8988T (cell line): ENCODE measurements at places on chromosomes 12 and 14.

DNA sequence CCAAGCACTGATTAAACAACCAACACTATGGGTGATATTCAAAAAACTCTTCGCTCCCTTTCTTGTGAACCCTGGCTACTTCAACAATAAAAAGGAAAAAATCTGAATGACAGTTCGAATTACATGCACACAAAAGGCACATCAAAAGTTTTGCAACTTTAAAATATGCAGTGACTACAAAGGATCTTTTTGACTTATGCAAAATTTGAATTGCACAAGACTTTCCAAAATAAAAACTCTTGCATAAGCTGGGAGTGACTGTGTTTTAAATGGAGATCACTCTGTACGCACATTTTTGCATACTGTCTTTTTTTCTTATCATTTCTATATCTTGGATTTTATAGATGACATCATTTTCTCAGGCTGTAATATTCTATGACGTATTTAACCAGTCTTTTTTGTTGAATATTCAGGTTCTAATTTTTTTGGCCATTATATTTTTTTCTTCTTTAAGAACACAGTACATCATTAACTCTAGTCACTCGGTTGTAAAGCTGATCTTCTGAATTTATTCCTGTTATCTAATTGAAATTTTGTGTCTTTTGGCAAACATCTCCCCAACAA lies 667.6 kb upstream of the TBX3 start:
- no peak for DNase-seq

GRCh38 chr12:98651328-98651727 lies 6.2 kb downstream of the APAF1 start:
- DNase-seq = no peak

DNA sequence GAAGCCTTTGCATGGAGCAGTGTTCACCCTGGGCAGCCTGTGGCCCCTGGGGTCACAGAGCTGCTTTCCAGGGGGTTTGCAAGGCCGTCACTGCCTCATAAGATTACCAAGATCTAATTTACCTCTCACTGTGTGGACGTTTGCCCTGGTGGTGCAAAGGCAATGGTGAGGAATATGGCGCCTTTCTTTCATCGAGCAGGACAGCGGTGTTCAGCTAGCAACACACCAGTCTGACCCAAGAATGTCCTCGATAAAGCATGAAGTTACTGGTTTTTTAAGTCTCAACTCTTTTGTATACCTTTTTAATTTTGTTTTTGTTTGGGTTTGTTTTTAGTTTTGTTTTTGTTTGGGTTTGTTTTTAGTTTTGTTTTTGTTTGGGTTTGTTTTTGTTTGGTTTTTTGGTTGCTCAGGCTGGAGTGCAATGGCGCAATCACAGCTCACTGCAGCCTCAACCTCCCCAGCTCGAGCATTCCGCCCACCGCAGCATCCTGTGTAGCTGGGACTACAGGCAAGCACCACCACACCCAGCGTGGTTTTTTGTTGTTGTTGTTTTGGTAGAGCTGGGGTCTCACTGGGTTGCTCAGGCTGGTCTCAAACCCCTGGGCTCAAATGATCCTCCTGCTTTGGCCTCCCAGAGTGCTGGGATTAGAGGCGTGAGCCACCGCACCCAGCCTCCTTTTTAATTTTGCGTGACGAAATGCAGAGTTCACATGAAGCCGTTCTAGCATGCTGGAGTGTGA lies 57.9 kb downstream of the PPP2R5C start:
- no peak for DNase-seq

- DNase-seq = no peak
Measured at GRCh38 chr14:23025151-23025814, 9.4 kb downstream of the PSMB5 start.

DNA sequence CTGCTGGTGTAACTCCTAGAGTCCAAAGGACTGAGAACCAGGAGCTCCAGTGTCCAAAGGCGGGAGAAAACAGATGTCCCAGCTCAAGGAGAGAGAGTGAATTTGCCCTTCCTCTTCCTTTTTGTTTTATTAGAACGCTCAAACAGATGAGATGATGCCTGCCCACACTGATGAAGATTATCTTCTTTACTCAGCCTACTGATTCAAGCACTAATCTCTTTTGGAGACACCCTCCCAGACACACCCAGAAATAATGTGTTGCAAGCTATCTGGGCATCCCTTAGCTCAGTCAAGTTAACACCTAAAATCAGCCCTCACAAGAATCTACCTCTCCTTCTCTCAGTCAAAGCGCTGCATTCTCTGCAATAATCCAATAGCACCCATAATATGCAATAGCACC lies 78.2 kb upstream of the BCL2L14 start:
- no peak for DNase-seq

DNA sequence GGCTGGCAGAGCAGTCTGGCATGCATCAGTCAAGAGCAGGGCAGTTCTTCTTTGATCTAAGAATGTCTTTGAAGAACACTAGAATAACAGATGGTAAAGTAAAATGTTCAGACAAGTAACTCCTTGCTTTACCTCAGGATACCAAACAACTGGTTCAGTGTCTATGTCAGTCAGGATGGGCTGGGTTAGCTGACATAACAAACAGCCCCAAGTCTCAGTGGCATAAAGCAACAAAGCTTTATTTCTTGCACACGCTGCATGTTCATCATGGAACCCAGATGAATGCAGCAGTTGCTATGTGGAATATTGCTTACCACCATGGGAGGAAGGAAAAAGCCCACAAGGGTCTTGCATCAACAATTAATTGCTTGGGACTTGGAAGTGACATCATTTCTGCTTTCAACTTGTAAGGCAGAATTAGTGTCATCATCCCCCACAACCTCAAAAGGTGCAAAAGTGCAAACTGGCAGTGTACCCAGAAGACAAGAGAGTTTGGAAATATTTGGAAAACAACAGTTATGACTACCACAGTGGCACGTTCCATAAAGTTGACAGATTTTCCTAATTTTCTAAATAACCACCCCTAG lies 21.2 kb downstream of the GPRC5D start:
- no peak for DNase-seq

GRCh38 chr14:58341152-58341748 lies 42.9 kb downstream of the ARID4A start:
- DNase-seq = no peak

GRCh38 chr12:10940389-10940788 lies 1.3 kb upstream of the TAS2R14 start:
- no peak for DNase-seq

- DNase-seq = no peak
Measured at GRCh38 chr12:11596141-11596540, 53.3 kb upstream of the ETV6 start.

GRCh38 chr12:49578471-49579112 lies 10.7 kb upstream of the MCRS1 start:
- no peak for DNase-seq

GRCh38 chr14:86346818-86347384 lies 817.0 kb downstream of the FLRT2 start:
- no peak for DNase-seq

DNA sequence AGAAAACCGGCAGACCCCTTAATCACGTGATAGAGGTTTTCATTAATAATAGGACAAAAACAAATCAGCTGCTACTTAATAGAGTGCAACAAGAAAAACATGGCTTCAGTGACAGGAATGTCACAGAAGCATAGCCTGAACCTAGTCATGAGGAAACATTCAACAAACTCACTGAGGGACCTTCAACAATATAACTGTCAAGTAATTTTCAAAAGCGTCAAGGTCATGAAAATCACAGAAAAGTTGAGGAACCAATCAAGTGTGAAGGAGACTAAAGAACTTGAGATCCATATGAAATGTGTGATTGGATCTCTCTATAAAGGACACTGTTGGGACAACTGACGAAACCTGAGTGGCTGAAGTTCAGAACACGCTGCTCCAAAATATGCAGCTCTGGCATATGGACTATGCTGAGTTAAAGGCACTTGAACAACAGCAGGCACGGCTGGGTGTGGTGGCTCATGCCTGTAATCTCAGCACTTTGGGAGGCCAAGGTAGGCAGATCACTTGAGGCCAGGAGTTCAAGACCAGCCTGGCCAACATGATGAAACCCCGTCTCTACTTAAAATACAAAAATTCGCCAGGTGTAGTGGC lies 16.3 kb downstream of the NDUFA12 start:
- no peak for DNase-seq

DNA sequence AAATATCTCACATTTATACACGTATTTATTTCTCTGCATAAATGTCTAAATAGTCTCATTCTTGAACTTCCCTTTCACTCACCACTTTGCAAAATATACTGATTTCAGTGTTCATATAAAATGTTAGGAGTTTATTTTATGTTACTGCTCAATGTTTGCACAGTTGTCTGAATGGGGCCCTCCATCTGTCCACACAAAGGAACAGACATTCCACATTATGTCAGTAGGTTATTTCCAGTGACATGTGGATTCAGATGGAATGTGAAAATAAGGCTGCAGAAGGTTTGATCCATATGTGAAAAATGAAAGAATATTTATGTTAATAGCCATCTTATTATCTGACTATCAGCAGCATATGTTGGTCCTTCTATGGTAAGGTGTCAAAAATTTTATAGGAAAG lies 994.4 kb upstream of the SEL1L start:
- DNase-seq = no peak

DNA sequence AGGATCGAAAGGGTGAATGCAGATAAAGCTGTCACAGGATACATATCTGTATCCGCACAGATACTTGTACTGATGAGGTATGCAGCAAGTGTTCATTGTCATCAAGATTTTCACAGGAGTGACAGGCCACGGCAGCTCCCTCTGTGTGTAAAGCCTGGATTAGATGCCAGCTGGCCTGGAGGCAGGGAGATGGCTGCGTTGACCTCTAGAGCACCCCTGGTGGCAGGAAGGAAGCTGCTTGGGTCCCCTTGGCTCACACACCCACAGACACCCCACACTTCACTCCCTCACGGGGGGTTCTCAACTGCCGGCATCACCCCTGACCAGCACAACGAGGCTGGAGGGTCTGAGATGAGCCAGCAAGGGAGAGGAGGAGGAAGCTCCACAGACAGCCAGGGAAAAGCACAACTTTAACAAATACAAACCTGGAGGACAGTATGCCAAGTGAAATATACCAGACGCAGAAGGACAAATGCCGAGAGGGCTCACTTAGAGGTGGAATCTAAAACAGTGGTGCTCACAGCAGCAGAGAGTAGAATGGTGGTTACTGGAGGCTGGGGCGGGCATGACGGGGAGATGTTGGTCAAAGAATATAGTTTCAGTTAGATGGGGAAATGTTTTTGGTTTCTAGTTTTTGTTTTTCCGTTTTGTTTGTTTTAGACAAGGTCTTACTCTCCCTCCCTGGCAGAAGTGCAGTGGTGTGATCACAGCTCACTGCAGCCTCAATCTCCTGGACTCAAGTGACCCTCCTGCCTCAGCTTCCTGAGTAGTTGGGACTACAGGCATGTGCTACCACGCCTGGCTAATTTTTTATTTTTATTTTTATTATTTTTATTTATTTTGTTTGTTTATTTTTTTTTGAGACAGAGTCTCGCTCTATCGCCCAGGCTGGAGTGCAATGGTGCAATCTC lies 45.7 kb downstream of the TEAD4 start:
- no peak for DNase-seq

DNA sequence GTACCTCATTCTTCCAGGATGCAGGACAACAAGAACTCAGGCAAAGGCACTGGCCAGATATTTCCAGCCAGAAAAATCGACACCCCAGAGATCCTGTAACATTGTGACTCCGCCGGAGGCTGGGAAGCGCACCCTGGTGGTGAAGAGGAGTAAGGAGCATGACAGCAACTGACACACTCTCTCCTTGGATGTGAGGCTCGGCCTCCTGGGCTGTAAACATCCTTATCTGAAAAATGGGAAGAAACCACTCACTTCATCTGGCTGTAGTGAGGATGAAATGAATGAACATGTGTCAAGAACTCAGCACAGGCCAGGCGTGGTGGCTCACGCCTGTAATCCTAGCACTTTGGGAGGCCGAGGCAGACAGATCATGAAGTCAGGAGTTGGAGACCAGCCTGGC lies 27.5 kb downstream of the TCHP start:
- DNase-seq = peak; percentile 65

GRCh38 chr12:104243971-104244370 lies 28.4 kb downstream of the TXNRD1 start:
- DNase-seq = no peak

- no peak for DNase-seq
Measured at GRCh38 chr12:83634726-83635267, 948.1 kb downstream of the TMTC2 start.

GRCh38 chr12:104526751-104527150 lies 70.0 kb downstream of the CHST11 start:
- DNase-seq = no peak

GRCh38 chr14:102508410-102508773 lies 1.2 kb downstream of the ANKRD9 start:
- peak; percentile 97 for DNase-seq

DNA sequence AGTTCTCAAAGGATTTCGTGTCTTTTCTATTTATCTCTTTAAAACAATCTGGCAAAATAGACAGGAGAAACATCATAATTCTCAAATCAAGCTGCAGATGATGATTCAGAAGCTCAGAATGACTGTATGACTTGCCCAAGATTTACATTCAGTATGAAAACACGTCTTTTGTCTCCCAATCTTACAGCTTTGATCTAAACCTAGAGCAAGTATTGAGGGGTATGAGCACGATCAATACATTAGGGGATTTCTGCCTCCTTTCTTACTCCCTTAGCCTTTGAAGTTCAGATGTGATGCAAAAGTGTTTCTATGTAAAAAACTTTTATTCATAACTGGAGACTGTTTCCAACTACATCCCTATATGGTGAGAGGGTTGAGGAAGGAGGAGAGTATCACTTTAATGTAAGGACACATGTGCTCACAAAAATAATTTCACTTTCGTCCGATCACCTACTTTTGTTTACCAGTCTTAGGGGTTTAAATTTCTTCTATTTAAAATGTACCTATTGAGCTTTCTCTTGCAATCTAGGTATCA lies 454.8 kb downstream of the TMTC2 start:
- no peak for DNase-seq

- no peak for DNase-seq
Measured at GRCh38 chr12:108722463-108722862, 8.9 kb downstream of the CORO1C start.

DNA sequence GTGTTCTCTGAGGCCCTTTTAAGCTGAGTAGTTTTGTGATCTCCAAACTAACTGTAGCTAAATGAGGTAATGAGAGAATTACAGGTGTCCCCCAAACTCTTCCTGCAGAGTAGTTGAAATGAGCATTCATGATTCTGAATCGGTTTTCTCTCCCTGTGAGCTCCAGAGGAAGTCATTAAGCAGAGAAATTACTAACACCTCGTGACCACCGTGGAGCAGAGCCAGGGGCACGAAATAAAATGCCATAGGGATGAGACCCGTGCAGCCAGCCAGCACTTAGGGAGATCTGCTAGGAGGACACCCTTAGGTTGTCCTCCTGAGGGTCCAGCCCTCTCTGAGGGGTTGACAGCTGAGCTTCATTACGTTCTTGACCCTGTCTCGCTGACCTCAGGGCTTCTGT lies 79.5 kb downstream of the SLC25A47 start:
- DNase-seq = no peak

GRCh38 chr14:65170768-65171507 lies 68.6 kb upstream of the MAX start:
- peak; percentile 23 for DNase-seq
